AG09319 (cell line): ENCODE measurements at places on chromosomes 6 and 20.

DNA sequence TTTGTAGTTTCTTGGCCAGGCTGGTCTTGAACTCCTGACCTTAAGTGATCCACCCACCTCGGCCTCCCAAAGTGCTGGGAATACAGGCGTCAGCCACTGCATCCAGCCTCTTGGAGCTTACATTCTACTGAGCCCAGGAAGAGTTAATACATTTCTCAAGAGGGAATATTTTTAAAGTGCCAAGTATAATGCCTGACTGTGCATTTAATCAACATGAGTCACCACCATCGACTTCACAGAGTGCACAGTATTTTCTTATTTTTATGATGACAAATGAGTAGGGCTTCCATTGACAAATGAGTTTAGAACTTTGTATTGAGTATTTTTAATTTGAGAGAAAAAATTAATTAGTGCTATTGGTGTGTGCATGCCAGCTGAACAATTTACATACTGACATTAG is 72.2 kb downstream of the SASH1 start:
- DNase-seq: no peak

GRCh38 chr6:43078691-43079090 is 2.6 kb downstream of the PTK7 start:
- DNase-seq: no peak

DNA sequence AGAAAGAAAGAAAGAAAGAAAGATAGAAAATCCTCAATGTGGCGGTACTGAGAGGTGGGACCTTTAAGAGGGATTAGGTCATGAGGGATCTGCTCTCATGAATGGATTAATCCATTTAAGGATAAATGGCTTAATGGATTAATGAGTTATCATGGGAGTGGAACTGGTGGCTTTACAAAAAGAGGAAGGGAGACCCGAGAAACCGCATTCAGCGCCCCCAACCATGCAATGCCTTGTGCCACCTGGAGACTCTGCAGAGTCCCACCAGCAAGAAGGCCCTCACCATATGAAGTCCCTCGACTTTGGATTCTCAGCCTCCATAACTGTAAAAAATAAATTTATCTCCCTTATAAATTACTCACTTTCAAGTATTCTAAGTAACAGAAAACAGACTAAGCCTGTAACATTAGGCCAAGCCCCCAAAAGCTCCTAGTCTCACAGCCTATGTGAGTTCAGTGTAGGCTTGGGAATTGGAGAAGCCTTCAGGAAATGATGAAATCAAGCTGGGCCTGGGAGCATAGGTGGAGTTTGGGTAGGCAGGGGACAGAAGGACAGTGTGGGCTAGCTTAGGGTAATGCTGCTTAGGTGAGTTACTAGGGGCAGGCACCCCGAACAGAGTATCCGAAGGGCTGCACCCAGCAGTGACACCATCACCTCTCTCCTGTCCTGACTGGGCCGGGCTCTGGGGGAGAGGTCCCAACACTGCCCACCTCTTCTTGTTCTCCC is 36.2 kb upstream of the RNF24 start:
- DNase-seq: no peak

DNA sequence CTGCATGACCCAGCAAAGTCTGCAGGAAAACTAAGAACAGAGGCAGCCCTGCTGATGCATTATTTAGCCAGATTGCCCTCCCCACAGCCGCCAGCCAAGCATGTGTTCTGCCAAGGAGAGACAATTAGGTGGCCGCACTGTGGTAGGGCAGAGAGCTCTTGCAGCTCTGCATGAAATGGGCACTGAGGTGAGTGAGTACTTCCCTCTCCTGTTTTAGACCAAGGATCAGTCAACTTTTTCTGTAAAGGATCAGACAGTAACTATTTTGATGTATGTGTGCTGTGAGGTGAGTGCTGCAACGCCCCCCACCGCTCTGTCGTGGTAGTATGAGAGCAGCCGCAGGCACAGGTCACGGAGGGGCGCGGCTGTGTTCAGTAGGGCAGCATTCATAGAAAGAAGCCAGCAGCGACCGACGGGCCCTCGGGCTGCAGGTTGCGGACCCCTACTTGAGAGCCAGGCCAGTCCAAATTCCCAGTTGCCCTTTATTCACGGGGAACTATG is 23.8 kb upstream of the FAM50B start:
- DNase-seq: no peak

- DNase-seq: peak; percentile 10
These were observed 38.9 kb downstream of the SMAP1 start for GRCh38 chr6:70706491-70707123.

GRCh38 chr20:53767206-53767930 is 173.7 kb upstream of the ZNF217 start:
- no peak for DNase-seq

GRCh38 chr6:65161661-65162060 is 545.4 kb downstream of the EYS start:
- no peak for DNase-seq

- DNase-seq: peak; percentile 75
These were observed 40.9 kb downstream of the ALDH8A1 start for GRCh38 chr6:134908906-134909516.

DNA sequence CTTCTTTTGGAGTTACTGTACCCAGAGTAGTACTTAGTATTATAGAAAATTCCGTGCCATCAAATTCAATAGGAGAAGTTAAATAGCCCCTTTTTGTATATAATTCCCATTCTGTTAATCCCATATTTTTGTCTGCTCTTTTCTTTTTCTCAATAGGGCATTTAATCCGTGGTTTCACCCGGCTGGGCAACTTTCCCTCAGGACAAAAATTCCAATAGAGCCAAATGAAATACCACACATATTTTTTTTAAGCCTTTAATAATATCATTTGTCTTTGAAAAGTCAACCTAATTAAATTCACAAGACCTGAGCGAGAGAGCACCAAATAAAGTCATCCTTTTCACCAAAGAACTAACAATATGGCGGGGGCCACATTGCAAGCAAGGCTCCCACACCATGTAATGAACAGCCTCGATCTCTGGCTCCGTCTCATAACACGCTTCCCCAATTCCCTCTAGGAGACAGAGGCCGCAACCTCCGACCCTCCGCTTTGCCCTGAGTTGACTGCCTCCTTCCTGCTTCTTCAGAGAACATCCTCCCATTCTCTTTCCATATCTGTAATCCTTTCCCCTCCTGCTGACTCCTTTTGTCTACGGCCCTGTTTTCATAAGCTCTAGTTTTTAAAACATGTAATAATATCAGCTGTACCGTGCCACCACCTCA is 13.6 kb downstream of the NHSL1 start:
- DNase-seq: no peak

- no peak for DNase-seq
These were observed 30.9 kb upstream of the ENPP5 start for GRCh38 chr6:46201702-46202101.

- DNase-seq: no peak
These were observed 12.0 kb upstream of the SERPINB9 start for GRCh38 chr6:2915150-2915549.

- no peak for DNase-seq
These were observed 135.3 kb upstream of the FOXQ1 start for GRCh38 chr6:1176567-1176966.

GRCh38 chr6:110512991-110513390 is 36.6 kb upstream of the SLC22A16 start:
- DNase-seq: no peak

DNA sequence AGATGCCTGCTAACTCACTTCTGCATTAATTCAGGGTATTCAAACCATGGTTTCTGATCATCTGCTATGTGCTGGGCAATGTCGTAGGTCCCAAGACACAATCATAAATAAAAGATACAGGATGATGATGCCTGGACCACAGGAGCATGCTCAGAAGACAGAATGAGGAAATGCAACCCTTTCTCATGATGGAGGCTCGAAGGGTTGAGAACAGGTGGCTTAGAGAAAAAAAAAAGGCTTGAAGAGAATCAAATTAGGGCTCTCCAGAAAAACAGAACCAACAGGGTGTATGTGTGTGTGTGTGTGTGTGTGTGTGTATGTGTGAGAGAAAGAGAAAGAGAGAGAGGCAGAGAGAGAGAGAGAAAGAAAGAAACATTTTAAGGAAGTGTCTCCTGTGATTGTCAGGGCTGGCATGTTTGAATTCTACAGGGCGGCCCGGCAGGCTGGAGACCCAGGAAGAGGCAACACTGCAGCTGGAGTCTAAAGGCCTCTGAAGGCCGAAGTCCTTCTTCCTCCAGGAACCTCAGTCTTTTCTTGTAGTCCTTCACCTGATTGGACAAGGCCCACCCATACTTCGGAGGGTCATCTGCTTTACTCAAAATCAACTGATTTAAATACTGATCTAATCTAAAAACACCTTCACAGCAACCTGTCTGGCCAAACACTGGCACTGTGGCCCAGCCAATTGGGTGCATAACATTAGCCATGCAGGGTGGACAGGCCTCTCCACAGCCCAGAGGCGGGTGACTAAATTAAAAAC is 143.8 kb downstream of the ERMARD start:
- DNase-seq: no peak

GRCh38 chr6:99550046-99550748 is 18.3 kb downstream of the CCNC start:
- no peak for DNase-seq

GRCh38 chr6:170027647-170028043 is 263.2 kb downstream of the DLL1 start:
- no peak for DNase-seq

DNA sequence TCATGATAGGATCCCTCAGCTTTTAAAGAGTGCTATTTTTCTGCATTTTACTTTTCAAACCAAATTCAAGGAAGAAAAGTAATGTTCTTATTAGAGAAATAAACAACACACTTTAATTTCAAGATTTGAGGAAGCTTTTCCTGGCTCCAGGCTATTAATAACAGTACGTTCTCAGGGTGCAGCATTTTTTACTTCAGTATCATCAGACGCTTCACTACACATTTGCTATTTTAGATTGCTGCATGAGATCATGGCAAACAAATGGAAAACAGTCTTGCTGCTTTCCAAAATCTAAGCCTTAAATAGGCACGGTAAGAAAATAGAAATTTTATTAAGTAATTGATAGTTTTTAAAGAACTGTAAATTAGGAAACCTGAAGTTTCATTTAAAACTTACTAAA is 253.6 kb upstream of the EXOC2 start:
- peak; percentile 67 for DNase-seq

DNA sequence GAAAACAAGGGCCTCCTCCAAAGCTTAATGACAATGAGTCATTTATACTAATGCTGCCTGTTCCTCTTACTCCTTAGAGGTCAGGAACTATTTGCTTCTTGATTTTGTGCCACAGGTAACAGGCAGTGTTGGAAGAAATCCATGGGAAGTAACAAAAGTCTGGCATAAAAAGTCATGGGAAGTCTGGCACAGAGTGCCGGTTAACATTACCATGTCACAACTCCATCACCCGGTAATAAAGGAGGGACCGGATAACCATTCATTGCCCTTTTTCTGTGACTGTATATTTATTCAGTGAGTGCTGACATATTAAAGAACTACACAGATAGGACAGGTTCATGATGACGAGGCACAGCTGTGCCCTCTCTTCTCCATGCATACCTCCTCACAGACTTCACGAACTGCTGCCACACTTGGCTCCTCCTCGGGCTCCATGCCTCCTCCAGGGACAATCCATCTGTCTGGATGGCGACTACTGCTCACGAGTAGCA is 50.9 kb downstream of the NUDT3 start:
- no peak for DNase-seq

DNA sequence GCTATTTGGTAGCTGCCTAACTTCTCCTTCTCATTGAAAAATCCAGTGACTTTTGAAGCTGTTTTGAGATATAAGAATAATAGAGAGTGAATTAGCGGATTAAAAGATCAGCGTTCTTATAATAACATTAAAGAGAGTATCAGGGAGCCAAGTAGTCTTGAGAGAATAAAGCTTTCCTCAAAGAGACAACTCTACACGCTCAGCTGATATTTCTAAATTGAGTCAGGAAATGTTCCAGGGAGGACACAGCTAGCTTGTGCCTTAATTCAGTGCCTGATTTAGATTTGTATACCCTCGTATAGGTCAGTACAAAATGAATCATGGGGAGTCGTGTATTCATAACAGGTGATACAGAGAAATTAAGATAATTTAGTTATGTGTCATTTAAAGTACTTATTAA is 75.1 kb upstream of the QKI start:
- DNase-seq: no peak

DNA sequence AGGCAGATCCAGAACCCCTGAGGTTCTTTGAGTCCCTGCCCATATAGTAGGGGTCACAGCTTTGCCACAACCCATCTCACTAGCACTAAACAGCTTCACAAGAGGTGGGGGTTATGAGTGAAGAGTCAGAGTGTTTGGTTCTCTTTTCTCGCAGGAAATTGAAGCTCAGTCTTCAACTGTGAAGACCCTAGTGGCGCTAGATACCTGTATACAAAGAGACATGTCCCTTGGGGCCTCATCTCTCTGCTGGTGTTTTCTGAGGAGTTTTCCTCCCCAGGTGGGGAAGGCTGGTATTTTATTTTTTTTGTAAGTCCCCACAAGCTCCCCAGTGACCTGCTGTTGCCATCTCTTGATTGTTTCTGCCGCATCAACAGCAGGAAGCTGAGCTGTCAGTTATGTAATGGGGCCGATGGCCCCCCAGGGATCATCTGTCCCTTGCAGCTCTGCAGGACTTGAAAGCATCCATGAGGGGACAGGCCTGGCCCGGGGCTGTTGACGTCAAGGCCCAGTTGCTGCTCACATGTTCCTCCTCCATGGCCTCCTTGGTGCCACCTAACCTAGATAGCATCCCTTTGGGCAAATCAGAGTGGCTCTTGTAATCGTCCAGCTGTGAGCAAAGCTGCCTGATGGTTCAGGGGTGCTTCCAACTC is 23.1 kb downstream of the STK35 start:
- no peak for DNase-seq

- DNase-seq: no peak
These were observed 99.1 kb upstream of the KCNQ5 start for GRCh38 chr6:72522735-72523141.

- no peak for DNase-seq
These were observed 328.7 kb downstream of the LAMA2 start for GRCh38 chr6:129211626-129212025.

GRCh38 chr6:128516514-128516898 is 3.9 kb downstream of the PTPRK start:
- DNase-seq: no peak

- no peak for DNase-seq
These were observed 20.4 kb upstream of the LAMA4 start for GRCh38 chr6:112274774-112275173.

- DNase-seq: no peak
These were observed 9.2 kb downstream of the MRPS18A start for GRCh38 chr6:43678341-43678740.

DNA sequence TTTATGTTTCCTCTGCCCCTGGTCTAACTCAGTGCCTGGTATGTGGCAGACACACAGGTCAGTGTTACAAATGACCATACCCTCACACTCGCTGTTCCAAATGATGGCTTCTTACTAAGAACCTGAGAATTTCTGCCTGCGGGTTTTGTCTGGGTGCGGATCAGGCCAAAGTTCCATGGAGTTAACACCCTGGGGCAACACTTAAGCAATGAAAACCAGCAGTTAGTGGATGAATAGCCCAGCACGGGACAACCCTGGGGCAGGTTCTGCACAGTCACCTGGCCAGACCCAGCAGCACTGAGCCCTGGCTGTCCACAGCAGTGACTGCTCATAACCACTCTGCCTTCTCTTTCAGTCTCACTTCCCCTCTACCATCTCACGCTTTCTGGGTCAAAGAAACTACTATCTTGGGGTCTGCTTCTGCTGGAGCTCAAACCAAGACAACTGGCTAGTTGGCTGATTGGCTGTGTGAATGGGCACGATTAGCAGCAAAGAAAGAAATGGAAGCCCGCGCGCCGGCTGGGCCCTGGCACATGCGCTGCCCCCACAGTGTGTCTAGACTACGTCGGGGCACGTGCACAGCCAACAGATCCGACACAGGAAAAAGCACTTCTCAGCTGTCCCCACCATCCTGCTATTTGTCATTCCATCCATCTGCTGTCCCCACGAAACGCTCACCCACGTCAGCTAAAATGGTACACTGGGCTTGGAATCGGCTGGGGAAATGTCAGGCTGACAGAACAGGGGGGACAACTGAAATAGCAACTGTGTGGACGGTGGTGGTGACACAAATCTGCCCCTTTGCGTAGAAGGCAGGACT is 36.6 kb downstream of the MGME1 start:
- DNase-seq: no peak
